ENCODE measurements at places on chromosomes 2 and 18. TPM values are rescaled to one million over a fixed set of nuclear protein-coding genes. Genes with fewer than 3 reads are reported as not detected.
A peak's percentile ranks its signal among the peaks of the same experiment; 100 is the strongest.

DGKD gene
- 51.7 TPM for total RNA-seq

KATNAL2 gene
- 4.7 TPM for total RNA-seq

GRCh38 chr2:192286093-192286701, 91.5 kb upstream of the TMEFF2 start:
- no peak for DNase-seq

RASGRP3 gene
- total RNA-seq, result 109 TPM

FAM228A gene
- 1.3 TPM for total RNA-seq

DNA sequence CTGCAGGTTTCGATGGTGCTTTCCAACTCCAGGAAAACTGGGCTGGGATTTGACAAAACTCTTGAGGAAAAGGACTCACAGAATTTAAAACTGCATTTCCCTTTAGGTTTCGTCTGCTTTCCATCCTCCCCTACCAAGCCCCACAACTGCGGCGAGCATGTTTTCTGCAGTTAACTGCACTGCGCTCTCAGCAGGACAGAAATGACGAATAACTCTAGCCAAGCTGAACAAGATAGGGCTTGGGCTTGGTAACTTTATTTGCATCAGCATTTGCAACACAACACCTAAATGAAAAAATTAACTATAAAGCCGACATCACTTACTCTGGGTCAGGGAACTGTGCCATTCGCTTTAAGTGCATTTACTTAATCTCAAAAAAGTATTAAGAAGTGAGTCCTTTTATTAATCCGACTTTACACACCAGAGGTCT, 669 bp upstream of the PIKFYVE start:
- DNase-seq, result no peak

ELOA2 gene
- total RNA-seq, result not detected

DNA sequence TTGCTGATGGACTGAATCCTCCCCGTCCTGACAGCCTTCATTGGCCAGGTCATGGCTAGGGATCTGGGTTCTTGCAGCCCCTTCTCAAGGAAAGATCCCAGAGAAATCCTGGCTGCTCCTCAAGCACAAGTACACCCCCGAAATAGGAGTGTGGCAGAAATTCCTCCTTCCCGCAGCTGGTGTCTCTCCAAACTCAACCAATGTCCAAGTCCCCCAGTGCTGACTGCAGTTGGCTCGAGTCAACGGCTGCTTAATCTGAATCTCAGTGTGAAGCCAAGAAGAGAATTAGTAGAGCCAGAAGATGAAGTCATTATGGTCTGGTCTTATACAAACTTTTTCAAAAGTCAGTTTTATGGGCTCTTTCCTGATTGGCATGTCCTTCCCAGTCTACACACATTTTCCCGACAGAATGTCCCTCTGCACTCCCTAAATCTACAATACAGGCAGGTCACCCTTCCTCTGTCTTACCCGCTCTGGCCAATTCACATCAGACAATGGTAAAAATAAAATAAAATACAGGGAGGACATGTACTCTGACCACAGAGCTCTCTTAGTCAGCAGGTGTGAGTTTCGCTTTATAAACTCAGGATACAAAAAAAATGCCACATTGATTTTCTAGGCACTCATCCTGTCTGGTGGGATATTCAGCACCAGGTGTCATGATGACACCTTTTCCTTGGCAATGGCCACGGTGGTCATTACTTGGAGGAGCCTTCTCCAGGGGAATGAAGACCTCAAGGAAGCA, 76.9 kb upstream of the PAPOLG start:
- DNase-seq, result peak; percentile 81

DNA sequence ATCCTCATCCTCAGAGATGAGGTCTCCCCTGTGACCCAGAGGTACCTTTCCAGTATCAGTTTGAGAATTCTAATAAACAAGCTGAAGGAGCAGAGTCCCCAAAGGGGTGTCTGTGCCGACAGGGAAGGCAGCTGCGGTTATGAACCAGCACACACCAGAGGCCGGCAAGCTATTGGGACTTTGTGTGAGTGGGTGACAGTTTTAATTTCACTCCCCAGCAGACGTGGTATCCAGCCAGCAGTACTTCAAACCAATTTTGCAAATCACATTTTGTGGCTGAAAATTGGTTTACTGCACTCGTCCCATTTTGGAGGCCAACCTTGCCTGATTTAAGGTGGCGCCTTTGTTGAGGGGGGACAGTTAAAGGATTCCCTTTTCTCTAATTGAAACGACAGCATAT, 103.0 kb upstream of the NRP2 start:
- DNase-seq, result no peak

DNA sequence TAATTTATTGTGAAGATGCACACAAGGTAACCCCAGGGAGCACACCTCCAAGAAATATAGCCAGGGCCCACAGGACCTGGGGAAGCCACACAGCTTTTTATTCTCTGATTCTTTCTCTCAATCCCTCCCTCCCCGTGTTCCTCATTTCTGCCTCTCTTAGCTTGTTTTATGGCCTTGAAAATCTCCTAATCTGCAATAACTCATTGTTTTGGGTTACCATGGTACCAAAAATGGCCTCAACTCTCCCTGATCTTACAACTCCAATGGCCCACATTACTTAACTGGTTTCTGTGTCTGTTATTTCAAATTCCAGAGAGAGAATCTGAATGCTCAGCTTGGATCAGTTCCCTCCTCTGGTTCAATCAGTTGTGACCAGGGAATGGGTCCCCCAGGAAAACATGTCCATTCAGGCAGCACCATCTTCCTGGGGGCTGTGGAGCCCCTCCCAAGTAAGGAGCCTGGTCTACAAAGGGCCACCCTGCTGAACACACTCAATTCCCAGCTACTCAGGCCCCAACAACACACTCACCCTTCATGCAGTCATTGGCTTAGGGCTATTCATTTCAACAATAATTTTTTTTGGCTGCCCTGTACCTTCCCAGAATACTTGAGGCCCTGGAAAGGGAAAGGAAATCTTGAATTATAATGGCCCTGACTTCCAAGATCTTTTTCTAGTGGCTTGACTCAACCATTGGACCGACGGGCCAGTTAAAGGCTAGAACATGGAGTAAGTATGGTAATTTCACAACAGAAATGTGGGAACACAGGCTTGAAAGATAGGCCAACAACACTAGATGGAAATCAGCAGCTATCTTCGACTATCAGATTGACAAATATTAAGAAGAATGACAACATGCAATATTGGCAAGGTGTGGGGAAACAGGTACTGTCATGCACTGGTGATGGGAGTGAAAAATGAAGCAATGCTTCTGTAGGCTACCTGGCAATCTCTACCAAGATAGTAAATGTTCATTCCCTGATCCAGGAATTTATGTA, 41.6 kb upstream of the ST3GAL5 start:
- no peak for DNase-seq

DNA sequence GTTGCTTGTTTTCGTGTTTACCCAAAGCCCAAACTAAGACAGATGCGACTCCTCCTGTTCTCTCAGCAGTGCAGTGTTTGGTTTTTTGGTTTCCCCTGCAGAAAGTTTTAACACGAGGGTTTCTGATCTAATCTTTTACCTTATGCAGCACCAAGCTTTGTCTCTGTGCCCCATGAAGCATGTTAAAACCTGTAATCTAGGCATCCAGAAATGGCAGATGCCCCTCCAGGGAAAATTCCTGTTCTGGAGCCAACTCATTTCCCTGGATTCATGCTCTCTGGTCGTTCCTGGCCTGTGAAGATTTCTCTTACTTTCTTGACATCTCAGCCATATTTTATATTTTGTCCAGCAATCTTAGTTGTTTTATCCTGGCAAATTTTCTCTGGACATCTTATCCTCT, 91.5 kb downstream of the LTBP1 start:
- no peak for DNase-seq

- DNase-seq, result peak; percentile 25
Measured at GRCh38 chr2:238724728-238725127, 123.2 kb upstream of the TWIST2 start.

- no peak for DNase-seq
Measured at GRCh38 chr2:112691881-112692281, 28.9 kb upstream of the NT5DC4 start.

- DNase-seq, result no peak
Measured at GRCh38 chr2:172128484-172128883, 25.8 kb upstream of the DLX2 start.

GRCh38 chr2:119311371-119311770, 55.3 kb downstream of the C2orf76 start:
- peak; percentile 46 for DNase-seq

DNA sequence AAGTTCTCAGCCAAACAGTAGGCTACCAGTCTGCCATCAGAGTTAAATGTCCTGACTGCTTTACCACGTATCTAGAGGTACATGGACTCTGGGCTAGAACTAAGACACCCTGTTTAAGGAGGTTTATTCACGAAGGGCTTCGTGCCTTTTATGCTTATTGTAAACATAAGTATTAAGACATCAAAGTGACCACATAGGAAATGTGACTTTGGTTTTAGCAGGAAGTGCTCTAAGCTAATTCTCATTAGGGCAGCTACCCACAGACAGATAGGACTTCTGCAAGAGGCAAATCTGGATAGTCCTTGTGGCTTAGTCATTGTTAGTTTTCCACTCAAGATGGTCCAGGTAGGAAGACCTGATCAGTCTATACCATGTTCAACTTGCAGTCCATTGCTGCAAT, 233.3 kb upstream of the MGAT5 start:
- no peak for DNase-seq

DNA sequence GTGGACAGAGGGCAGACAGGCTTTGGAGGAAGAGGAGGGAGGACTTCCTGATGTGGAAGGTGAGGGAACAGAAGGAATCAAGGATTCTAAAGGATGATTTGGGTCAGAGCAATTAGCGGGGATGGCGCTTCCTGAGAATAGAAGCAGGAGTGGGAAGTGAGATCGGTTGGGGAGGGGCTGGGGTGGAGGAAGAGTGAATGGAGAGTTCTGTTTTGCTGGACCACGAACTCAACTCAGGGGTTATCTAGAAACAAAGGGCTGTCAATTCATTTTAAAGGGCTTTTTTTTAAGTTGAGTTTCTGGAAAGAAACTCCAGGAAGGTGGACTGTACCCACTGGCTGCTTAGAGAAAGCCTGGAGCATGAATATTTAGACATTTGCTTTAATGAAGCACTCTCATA, 54.9 kb downstream of the BCL2L11 start:
- no peak for DNase-seq

DNA sequence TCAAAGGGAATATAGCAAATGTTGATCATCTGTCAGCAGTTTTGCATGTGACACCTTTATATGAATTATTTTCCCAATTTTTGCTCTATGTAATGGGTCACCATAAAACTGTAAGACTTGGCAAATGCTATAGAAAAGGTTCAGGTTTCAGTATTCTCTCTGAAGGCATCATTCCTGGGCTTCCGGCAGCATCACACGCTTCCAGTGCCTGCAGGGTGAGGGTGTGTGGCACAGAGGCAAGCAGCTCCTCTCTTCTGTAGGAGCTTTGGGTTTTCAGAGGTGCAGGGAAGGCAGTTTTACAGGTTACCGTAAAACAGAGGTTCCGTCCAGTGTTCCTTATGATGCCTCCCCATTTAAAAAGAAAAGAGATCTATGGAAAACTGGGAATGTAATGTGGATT, 18.8 kb downstream of the COA5 start:
- DNase-seq, result no peak

All from tongue (tissue), 3 donors.